NCI-H1930 (cell line): ENCODE measurements at places on chromosomes 5 and 9.

GRCh38 chr5:93585041-93585766, 2.2 kb downstream of the NR2F1 start:
- no peak for DNase-seq

DNA sequence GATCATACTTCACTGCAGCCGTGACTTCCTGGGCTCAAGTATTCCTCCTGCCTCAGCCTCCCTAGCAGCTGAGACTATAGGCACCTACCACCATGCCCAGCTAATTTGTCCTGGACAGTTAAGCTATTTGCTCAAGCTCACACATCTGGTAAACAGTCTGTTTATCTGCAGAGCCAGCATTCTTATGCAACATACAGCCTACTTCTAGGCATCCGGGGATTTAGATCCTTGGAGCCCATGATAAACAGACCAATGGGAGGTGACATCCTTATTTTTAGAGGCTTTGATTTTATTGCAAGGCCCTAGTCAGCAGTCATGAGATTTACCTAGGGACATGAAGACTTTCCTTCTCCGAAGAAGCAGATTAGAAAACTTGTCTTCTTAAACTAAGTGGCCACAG, 21.0 kb downstream of the ATOX1 start:
- DNase-seq, result no peak

GRCh38 chr5:10563945-10564837, at the start of gene ANKRD33B:
Gene ANKRD33B (plus strand): TSS chr5:10564070. CDS start chr5:10564468, 398 bp downstream.
- DNase-seq, result peak; percentile 67

GRCh38 chr5:431711-432050, 11.3 kb upstream of the EXOC3 start:
- DNase-seq, result no peak

GRCh38 chr9:114093761-114094505, 5.2 kb downstream of the KIF12 start:
- no peak for DNase-seq

DNA sequence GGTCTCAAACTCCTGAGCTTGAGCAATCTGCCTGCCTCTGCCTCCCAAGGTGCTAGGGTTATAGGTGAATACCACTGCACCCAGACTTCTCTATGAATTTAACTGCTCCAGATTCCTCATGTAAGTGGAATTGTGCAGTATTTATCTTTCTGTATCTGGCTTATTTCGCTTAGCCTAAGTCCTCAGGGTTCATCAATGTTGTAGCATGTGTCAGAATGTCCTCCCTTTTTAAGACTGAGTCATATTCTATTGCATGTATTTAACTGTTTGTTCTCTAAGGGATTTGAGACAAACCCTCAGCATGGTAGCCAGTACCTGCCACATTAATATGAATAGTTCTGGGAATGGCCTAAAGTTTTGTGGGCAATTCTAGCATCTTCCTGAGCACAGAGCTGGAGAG, 53.9 kb upstream of the TUT7 start:
- no peak for DNase-seq

- DNase-seq, result no peak
These were observed 148.3 kb upstream of the RUSC2 start for GRCh38 chr9:35341585-35341984.

GRCh38 chr9:78295731-78296130, 1.2 kb upstream of the PSAT1 start:
- no peak for DNase-seq

GRCh38 chr5:568061-568781, 43.9 kb upstream of the CEP72 start:
- DNase-seq, result no peak

DNA sequence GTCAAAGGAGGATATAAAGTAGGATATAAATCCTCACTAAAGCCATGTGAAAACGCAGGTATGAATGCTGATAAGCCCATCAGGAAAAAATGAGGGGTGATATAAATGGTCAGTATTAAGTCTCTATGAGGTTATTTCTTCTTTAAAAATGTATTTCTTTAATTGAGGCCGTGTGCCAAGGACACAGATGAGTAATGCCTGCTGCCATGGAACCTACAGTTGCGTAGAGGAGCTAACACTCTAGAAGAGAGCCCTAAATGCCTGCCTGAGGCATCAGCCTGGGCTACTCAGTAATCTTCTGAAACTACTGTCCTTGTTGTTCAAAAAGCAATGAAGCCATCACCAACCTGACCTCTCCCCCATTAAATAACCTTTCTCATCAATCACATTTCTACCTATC, 84.9 kb downstream of the KLHL3 start:
- DNase-seq, result no peak
